ENCODE measurements at places on chromosomes 7 and 10.

DNA sequence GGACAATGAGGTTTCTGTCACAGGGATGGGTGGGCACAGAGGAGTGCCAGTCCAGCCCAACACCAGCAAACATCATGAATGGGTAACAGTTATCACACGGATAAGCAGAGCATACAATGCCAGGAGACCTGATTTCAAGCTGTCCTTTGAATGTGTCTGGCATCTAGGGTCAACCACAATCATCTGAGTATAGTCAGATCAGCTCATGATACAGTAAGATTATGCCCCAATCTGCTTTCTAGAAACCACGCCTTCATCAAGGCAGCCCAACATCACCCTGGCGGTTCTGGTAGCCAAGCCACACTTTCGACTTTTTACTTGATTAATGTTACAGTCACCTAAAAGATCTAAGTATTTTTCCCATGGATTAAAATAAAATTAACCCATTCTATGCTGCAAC is 10.5 kb downstream of the FAM171A1 start:
- no peak for DNase-seq

- peak; percentile 1 for DNase-seq
These were observed 490 bp downstream of the KIN start for GRCh38 chr10:7787150-7787856.

DNA sequence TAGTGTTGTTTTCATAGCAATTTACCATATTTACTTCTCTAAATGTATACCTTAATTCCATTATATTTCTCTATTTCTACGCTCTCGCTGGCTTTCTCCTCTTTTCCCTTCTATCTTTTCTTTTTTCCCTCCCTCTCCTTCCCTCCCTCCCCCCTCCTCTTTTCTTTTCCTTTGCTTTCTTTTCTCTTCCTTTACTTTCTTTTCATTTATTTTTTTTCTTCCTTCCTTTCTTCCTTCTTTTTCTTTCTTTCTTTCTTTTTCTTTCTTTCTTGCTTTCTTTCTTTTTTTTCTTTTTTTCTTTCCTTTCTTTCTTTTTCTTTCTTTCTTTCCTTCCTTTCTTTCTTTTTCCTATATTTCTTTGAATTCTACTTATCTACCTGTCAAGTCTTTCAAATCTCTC is 533.0 kb upstream of the POT1 start:
- DNase-seq, result no peak

GRCh38 chr10:107701943-107702342 is 537.4 kb upstream of the SORCS1 start:
- DNase-seq, result no peak

DNA sequence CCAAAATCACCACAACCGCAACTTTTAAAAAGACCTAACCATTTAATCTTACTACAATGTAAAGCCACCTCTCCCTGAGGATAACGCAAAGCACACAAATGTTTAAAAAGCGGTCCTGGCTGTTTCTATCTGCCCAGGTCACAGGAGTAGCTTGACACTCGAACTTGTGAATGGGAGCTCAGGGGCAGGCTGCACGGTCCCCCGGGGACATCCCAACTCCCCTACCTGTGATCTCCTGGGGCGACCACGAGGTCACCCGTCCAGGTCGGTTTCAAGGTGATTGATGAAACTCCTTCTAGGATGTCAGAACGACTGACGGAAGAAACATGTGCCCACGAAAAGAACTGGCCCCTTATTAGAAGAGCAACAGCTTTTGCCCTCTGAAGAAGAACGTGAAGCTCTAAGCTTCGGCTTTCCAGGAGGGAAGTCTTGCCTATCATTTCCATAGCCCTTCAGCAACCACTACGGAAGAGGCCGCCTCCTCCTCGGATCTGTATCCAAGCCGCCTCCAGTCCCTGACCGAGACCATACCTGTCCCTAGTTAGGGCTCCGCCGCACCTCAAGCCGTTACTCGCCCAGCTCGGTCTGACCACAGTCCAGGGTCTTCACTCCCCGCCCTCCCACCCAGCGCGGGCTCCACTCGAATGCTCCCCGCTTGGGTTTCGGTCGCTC is 459 bp downstream of the CYCS start:
- DNase-seq, result no peak

DNA sequence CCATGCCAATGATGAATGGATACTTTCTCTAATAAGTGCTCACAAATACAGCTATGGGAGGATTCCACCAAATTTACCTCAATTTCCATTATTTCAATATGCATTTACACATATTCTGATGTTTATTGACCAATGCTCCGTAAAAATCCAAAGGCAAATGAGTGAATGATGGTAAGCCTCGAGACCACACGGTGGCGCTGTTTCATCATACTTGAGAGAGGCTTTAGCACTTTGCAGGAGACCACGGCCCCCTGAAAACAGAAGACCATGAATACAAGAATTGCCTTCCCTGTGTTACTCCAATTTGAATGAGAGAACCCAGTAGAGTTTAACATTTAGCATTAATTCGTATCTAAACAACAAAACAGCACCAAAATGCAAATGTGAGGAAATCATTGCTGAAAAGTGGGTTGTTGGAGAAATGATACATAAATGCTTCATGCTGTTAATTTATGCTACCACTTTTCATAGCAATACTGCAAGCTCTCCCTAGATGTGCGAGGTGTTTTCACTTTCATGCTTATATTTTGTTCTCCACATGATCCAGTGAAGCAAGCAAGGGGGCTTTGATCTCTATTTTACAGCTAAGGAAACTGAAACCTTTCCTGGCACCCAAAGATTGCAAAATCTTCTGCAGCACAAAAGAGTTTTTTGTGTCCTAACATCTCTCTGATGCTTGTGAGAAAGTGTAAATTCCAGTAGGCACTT is 35.4 kb downstream of the TRIL start:
- peak; percentile 27 for DNase-seq

Data from T-helper 2 cell (primary cell).